ENCODE measurements at places on chromosomes 11 and 22.
A peak's percentile ranks its signal among the peaks of the same experiment; 100 is the strongest.

- no peak for DNase-seq
Observed at GRCh38 chr22:50739894-50740293, 1.9 kb downstream of the ACR start.

GRCh38 chr22:26589367-26589844 is 526 bp downstream of the TPST2 start:
- DNase-seq: peak; percentile 10

GRCh38 chr22:42388130-42388797 is 43.9 kb downstream of the NFAM1 start:
- DNase-seq: no peak

DNA sequence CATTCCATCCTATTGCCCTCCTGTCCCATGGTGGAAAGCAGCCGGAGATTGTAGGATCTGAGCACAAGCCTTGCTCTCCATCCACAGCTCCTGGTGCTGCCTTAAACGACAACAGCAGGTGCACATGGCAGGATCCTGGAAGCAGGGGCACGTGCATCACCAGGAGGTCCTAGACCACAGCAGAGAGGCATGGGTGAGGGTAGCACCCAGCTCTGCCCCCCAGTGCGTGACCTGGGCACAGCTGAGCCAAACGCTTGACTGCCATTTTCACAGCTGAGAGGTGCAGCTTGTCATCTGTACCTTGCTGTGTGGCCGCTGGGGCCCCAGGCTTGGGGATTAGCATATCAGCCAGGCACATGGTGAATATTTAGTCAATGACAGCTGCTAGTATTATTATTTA is 92.7 kb downstream of the NTM start:
- DNase-seq: no peak

GRCh38 chr11:44316659-44317240 is 6.8 kb upstream of the ALX4 start:
- DNase-seq: no peak

DNA sequence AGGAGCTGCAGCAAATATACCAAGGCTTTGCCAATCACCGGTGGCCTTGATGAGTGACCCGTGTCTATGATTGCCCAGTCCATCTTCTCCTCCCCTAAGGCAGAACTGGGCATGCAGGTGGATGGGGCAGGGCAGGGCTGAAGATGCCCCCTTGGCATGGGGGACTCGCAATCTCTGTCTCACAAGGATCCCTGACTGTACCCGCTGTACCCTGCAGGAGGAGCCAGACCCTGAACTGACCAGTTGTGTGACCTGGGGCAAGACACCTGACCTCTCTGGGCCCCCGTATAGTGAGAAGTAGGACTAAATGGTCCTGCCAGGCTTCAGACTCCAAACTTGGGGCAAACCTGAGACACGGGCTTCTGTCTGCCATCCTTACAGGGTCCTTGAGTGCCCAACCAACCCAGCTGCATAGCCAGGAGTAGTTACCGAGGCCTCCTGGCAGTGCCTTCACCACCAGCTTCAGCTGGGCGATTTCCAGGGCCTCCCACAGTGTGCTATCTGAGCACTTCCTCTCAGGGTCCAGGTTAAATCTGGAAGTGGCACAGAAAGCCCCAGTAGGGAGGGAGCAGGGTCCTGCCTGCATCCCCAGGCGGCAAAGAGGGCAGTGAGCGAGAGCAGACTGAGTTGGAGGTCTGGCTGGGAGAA is 6.4 kb upstream of the KCNJ11 start:
- DNase-seq: no peak

DNA sequence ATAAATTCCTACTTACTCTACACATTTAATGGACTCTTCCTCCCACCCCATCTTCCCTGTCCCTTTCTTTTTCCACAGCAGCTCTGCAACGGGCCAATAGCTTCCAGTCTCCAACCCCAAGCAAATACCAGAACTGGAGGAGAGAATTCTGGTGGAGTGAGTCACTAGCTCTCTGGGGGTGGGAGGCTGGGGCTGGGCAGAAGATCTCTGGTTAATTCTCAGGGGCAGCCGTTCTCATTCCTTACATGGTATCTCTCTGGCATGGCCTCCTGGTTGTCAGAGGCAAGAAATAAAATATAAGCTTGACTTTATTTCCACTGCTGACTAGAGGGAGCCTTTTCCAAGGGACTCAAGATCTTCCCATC is 90.4 kb upstream of the PARVA start:
- DNase-seq: no peak

DNA sequence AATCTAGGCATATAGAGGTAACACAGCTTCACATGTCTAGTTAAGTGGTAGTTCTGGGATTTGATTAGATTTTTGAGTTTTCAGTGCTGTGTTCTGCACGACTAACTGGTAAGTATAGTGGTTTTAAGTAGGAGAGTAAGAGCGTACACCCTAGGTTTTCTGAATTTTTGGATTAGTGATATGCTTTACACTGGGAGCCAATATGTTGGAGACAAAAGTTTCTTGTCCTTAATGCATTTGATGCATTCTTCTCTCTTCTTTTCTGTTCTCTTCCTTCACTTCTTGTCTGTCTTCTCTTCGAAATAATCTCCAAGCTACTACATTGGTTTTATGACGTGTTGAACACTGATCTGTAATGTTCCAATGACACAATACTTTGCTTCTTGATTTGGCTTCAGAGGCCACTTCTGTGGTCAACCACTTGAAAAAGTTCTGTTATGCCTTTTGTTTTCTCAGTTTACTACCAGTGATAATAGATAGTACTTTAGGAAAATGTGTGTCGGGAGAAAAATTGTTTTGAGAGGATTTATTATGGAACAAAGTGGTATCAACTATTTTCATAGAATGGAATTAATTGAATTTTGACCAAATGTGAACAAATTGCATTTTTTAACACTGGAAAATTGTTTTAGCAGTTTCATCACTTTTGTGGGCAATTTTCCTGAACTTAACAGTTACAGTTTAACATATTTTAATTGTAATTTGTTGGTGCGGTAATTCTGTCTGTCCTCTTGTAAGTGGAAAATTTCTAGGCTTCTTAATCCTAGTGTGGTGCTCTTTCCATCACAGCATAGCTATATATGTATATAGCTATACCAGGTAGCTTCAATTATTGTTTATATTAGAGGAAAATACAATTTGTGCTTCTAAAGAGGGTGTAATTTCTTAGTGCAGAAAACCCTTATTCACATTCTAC is 2.6 kb downstream of the PDE3B start:
- DNase-seq: no peak

- DNase-seq: no peak
Observed at GRCh38 chr11:32426192-32426591, 9.1 kb downstream of the WT1 start.

DNA sequence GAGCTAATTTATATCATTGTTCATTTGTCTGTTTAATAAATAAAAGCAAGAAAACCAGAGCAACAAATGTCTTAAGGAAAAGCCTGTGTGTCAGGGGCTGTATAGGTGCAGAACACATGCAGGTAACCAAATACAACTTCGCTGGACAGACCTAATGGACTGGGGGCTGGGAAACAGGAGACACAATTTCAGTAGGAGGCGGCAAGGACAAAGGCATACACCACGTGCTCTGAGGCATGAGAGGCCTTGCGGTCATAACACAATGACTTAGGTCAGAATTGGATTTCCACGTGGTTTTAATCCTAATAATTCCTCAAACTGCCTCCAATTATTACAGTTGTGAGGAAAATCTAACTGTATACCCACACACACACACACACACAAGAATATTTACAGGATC is 8.7 kb upstream of the GLB1L3 start:
- no peak for DNase-seq

GRCh38 chr11:91513734-91514133 is 710.9 kb upstream of the FAT3 start:
- no peak for DNase-seq

GRCh38 chr11:63937713-63938478 is 906 bp upstream of the NAA40 start:
- no peak for DNase-seq

DNA sequence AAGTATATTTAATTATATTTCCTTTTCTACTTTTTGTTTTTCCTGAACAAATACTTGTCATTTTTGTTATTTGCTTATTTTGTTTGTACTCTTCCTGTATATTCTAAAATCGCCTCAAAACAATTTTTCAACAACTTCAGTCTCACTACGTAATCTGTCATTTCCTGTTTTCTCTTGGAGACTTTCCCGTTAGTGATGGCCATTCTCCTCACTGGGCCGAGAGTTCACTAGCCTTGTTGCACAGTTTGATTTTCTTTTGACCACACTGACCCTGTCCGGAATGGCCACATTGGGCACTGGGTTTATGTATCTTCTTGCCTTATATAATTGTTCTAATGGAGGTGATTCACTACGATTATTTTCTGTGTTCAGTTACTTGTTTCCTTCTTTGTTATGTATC is 726.1 kb downstream of the FAM181B start:
- no peak for DNase-seq

DNA sequence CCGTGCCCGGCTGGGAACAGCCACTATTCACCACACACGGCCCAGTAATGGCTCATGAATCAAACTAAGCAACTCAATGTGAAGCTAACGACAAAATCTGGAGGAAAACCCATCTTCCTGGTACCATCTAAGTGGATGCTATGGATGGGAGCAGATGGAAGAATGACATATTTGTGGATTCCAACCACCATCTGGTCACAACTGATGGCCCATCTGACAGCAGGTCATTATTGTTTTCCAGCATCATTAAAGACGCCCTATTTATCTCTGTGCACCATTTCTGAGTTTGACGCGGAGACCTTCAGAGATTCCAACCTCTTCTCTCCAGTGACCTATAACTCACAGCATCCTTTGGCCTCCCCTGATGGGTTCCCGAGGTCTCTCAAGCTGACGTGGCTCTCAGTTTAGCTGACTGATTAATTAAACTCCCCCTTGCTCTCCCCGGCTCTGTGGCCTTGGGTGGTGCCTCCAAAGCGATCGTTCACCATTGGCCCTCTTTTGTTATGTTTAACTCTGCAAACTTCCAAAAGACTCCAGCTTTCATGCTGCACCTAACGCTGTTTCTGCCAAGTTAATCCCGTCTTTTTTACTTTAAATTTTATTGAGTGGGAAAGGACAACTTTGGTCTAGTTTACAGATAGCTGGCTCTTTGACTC is 1514.4 kb downstream of the BRD1 start:
- no peak for DNase-seq

- no peak for DNase-seq
Observed at GRCh38 chr11:67054836-67055523, 1.7 kb upstream of the RHOD start.

DNA sequence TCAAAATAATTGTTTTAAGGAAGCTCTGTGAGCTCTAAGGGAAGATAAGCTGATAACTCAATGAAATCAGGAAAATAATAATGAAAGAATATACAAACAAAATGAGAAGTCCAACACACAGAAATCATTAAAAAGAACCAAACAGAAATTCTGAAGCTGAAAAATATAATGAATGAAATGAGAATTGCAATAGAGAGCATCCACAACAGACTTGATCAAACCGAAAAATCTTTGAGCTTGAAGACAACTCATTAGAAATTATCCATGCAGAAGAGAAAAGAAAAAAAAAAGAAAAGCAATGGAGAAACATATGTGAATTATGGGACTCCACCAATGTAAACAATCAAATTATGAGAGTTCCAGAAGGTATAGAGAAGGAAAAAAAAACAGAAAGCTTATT is 101.0 kb downstream of the BBOX1 start:
- no peak for DNase-seq

DNA sequence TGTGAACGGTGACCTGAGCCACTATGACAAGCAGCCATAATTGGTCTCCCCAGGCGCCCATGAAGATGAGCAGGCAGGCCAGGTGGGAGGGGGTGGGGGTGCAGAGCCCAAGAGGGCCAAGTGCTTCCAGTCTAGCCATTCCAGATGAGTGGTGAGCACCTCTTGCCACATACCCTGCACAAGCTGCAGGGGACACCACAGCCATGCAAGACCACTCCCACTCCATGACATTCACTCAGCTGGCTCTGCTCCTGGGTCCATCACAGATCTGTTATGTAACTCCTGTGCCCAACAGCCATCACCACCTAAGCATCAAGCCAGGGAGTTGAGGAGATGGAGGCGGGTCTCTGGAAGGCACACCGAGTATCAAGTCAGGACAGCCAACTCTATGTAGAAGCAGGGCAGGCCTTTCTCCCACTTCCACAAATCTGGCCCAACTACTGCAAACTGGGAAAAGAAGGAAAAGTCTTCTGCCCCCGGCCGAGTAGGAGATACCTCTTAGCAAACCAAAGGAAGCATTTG is 8.4 kb downstream of the TMEM184B start:
- no peak for DNase-seq

GRCh38 chr11:126331286-126331685 is 24.2 kb upstream of the ST3GAL4 start:
- DNase-seq: no peak

DNA sequence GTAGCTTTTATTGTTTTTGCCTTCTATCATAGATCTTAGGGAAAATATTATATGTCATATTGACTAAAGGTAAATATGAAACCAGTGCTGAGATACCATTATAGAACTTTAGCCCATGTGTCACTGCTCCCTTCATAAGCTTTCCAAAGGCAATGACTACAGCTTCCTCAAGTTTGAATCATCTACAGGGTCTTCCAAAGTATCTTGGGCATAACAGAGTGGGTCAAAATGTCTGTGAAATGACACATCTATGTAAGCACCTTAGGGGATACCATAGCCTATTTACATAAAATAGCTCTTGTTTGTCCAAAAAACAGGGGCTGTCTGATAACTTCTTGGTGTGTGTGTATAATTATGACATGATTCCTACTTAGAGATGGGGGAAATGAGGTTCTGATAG is 52.5 kb downstream of the RELT start:
- no peak for DNase-seq

- no peak for DNase-seq
Observed at GRCh38 chr11:1547467-1548098, 24.5 kb downstream of the DUSP8 start.

- no peak for DNase-seq
Observed at GRCh38 chr22:23226497-23226850, 46.2 kb downstream of the BCR start.

DNA sequence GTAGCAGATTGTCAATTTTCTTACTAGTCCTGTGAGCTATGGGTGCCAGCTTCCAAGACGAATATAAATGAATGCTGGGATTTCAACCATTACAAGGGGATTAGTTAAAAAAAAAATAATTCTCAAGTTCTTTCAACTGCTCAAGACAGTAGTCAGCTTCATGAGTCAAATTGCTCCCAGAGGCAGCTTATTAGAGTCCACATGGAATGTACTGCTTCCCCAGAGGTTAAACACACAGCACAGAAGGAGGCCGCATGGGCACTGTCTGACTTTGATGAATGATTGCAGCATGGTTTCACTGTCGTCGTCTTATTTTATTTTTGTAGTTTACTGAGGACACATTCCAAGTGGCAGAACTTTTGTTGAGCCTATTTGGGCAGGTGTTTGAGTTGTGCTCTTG is 563.2 kb downstream of the TMEM135 start:
- DNase-seq: no peak

- no peak for DNase-seq
Observed at GRCh38 chr11:11937957-11938356, 70.5 kb downstream of the DKK3 start.

- DNase-seq: no peak
Observed at GRCh38 chr22:37893583-37893983, 12.5 kb upstream of the MICALL1 start.

DNA sequence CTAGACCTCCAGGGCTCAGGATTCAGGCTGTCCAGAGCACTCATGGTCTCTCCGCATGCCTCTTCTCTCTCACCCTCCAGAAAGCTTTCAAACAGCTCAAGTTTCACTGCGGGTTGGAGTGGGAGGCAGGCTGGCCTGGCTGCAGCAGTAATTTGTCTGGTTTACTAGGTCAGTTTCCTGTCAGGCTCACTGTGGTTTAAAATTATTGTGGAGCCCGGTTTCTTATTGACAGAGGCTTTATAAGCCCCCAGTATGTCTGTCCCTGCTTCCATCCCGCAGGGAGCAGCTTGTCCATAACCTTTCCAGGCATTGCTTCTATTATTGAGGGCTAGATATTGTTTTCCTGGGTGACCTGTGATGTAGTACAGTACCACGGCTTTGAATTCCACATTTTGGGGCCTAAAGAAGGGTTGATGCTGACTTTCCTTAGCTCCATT is 235.3 kb upstream of the SORL1-AS1 start:
- no peak for DNase-seq

All from activated CD4-positive, alpha-beta T cell treated with anti-CD3 and anti-CD28 coated beads for 1 hour (primary cell).